ENCODE measurements at places on chromosomes 3 and 15. TPM values are rescaled to one million over a fixed set of nuclear protein-coding genes. Genes with fewer than 3 reads are reported as not detected.
A peak's percentile ranks its signal among the peaks of the same experiment; 100 is the strongest.

DNA sequence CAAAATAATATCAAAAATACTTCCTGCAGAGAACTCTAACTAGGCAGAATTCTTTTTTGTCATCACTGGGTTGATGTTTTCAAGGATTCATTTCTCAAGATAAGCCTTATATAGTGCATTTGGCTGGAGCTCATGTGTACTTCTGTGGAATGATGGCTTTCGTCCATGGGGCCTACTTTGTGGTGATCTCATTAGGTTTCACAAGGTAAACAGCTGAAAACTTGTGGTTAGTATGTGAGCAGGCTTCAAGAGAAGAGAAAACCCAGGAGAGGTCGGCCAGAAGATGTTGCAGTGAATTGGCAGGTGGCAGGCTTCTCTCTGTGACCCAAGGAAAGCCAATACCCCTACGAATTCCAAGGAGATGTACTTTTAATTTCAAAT lies 121.4 kb upstream of the PHLDB2 start:
- DNase-seq, result no peak

DNA sequence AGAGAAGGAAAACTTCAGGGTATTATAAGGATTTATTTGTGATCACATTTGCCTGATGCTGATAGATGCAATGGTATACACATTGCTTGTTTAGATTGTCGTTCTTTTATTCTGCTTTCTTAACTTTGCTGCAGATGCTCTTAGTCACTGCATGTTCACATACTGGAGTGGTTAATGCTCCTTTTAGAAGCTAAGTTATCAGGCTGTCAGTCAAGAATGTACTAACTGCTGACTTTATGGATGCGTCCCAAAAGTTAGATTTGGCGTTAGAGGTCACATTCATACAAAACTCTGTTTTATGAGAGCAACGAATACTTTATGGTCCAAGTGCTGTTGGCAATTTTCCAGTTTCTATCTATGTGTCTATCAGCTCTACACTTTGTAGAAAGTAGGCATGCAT lies 160.7 kb downstream of the BBX start:
- DNase-seq, result no peak

- no peak for DNase-seq
Observed at GRCh38 chr15:49881433-49881832, 237.6 kb downstream of the ATP8B4 start.

DNA sequence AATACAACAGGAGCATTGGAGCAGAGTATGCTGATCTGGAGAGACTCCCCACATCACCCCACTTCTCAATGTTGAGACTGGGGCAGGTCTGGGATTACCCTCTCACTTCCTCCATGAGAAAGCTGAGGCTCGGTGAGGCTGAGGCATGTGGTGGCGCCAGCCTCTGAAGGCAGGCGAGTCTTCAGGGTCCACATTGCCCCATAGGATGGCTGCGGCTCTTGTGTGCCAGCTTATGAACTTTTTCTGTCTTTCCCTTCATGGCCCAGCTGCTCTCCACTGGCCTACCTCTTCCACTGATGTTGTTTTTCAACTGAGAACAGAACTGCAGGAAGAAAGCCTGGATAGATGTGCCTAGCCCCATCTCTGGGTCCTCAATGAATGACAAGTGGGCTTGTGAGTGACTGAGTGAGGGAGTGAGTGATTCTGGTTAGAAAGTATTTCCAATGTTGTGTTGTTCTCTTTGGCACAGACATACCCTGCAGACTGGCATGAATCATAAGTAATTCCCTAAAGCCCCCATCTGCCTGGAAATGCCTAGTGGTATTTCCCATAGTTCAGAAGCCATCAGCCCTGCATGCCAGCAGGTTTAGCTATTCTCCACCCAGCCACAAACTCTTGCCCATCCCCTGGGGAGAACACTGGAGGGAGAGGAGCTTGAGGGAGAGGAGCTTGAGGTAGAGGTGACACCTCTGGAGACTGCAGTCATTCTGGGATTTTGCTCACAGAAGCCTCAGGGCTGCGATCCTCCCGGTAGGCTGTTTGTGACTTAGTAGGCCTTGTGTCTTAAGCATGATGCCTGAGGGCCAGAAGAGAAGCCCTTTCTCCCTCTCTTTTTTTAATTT lies 56.9 kb downstream of the AMOTL2 start:
- DNase-seq, result no peak

DNA sequence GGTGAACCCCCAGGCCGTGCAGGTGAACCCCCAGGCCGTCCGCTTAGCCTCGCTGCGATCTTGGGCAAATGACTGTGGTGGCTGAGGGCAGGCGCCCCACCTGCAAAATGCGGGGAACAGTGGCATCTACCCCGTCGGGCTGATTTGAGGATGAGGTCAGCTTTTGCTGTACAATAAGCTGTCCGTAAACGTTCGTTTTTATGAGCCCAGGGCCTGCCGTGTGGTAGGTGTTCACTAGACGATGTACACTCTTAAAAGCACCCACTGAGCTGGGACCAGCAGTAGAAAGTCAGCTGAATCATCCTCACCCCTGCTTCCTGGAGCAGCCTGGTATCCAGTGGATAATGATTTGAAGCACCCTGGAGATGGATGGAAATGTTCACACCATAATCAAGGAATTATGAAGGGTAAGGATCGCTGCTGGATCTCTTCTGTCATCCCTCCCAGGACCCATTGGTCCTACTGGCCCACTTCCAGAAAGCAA lies 943 bp upstream of the PCSK6 start:
- no peak for DNase-seq

- DNase-seq, result no peak
Observed at GRCh38 chr3:187299611-187300010, 8.1 kb upstream of the MASP1 start.

- DNase-seq, result no peak
Observed at GRCh38 chr15:52394118-52394517, 98.5 kb upstream of the MYO5C start.

DNA sequence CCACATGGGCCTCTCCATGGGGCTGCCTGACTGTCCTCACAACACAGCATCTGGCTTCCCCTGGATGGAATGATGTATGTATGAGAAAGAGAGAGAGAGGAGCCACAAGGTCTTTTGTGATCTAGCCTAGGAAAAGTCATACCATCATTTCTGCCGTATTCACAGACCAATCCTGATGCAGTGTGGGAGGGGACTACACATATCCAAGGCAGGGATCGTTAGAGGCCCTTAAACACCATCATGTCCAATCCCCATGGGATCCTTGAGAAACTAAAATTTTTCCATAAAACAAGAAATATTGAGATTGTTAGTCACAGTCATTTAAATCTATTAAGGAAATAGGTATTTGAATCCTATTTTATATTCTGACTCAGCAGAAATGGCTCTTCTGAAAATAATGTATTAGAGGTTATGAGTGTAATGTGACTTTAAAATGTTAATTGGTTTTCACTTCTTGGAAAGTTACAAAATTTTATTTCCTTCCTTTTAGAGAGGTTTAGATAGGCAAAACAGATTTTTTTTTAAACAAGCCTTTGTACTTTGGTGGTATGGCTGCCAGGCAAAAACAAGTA lies 65.1 kb upstream of the TSC22D2 start:
- DNase-seq, result no peak

- DNase-seq, result no peak
Observed at GRCh38 chr3:101036676-101037075, 43.5 kb upstream of the ABI3BP start.

DNA sequence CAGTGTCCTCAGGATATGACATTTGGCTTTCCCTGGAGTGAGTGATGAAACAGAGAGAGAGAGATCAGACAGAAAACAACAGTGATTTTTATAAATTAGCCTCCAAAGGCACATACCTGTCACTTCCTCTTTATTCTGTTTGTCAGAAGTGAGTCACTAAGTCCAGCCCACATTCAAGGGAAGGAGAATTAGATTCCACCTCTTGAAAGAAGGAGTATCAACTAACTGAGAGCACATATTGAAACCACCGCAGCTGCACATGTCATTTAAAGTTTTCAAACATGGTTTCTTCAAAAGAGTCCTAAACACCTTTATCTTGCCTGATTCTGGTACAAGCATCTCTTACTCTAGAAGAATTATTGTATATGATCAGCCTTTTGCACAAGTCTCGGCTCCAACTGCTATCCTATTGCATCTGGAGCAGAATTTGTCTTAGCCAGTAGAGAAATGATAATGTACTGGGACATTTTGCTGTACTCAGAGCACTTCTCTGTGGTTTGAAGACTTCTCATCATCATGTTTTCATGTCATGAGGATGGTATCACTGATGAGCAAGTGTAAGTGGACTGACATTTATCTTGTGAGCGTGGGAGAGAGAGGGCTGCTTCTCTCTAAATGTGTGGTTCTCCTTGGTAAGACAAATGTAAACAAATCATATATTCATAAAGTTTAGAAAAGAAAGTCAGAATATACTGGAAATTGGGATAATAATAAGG lies 338.9 kb upstream of the CFAP20DC start:
- no peak for DNase-seq

- no peak for DNase-seq
Observed at GRCh38 chr3:57998366-57999283, 9.6 kb upstream of the FLNB start.

- no peak for DNase-seq
Observed at GRCh38 chr3:67657192-67657591, 2.8 kb upstream of the SUCLG2 start.

GRCh38 chr15:33810073-33810595 lies 158.2 kb upstream of the CHRM5 start:
- DNase-seq, result no peak

DNA sequence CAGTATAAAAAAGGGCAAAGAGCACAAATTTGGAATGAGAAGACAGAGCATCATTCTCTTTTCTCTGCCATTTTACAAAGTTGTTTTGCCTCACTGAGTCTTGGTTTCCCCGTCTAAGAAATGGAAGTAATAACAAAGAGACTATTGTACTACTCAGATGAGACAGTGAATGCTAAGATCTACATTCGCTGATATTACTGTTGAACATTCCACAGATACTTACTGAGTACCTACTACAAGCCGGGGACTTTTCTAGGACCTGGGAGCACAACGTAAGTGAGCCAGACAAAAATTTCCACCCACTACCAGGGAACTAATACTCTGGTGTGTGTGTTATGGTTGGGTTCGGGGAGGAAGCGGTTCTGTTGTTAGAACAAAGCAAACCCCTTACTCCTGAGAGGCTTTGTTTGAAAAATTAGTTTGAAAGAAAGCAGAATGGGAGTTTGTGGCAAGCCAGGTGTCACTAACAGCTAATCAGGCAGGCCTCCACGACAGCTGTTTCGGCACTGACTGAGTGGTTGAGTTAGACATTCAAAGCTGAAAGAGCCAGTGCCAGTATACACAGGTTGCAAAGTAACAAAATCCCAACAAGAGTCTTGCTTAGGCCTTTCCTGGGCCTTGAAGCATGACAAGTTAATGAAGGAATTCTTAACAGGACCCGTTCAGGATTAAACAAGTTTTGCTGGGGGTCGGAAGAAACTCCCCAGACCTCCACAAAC lies 458.3 kb downstream of the EDEM1 start:
- no peak for DNase-seq

DNA sequence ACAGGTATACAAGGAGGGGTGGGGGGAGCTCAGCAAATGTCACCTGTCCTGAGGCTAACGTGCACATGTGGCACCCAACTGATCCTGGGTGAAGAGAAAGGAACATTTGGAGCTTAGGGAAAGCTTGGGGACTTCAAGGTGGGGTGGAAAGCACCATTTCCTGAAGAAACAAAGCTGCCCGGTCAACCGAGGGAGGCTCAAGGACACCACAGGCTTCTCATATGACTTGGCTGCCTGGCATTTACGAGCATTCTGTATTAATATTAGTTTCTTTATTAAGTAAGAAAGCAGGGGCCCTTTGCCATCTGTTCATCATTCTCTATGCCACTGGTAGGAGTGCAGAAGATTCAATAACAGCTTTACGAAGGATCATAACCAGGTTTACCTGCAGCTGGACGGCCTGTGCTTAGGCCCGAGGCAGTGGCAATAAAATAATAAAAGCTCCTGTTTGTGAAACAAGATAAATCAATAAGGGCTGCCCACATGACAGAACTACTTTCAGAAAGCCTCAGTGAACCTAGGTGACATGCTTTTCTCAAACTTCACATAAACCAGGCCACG lies 54.0 kb downstream of the ETV5 start:
- DNase-seq, result no peak

DNA sequence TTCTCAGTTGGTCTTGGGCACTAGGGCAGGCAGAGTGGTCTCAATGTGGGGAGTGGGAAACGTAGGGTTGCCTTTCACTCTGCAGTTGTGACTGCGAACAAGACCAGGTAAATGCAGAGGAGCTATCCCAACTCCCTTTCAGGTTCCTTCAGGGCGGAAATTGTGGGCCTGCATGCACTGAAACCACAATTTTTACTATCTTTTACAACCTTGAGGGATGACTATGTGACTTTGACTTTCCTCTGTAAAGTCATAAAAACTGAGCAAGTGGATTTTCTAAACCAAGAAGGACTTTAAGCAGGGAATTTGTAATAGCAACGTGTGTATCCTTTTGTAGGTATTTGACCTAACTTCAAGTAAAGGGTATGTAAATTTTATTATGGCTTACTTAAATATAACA lies 171.4 kb upstream of the CADPS start:
- DNase-seq, result no peak

GRCh38 chr3:49165771-49166751 lies at the start of gene CCDC71:
Gene CCDC71 (minus strand): TSS chr3:49166331. CDS start chr3:49164208, 2,123 bp downstream.
- peak; percentile 61 for DNase-seq

DNA sequence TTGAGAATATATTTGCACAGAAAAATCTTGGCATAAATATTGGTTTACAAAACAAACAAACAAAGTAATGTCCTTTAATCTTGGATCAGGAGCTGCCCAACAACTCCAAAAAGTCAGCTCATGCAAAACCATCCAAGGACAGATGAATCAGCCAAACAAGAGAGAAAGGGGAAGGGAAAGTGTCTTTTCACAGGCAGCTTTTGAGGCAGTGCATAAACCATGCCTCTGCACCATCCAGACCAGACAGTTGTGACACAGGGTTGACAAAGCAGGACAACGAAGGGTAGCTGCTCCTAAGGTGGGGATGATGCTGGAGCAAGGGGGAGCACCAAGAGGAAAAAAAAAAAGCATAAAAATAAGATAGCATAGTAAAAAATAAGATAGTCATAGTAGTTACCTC lies 8.7 kb downstream of the CD86 start:
- DNase-seq, result no peak

GRCh38 chr15:57604507-57604906 lies 12.8 kb downstream of the MYZAP start:
- no peak for DNase-seq

GRCh38 chr3:105823149-105823867 lies 45.5 kb downstream of the CBLB start:
- no peak for DNase-seq

DNA sequence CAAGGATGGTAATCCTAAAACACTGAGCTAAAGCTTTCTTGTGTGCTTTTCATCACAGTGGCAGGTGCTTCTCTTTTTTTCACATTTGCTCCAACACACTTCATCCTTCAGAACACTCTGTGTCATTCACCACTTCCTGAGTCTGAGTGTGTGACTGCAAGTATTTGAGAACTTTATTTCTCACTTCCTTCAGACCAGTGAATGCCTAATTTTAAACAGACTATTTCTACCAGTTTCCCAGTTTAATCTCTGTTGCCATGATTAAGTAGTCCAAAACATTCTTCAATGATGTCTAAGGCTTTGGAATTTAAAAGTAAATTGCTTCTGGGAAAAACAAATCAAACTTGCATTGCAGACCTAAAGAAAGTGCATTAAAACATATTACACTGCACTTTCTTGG lies 541.2 kb downstream of the RBMS3 start:
- DNase-seq, result no peak

GRCh38 chr3:57261119-57261518 lies 31.4 kb downstream of the ASB14 start:
- no peak for DNase-seq

Gene ONECUT1
- not detected for total RNA-seq

Gene CPB1
- not detected for total RNA-seq

Gene TFG
- total RNA-seq, result 64.3 TPM

Gene MAP1A
- 35.7 TPM for total RNA-seq

Gene CIAO2A
- 36.3 TPM for total RNA-seq

Gene CLDN18
- not detected for total RNA-seq

Gene FBXW12
- total RNA-seq, result 2.5 TPM

Gene C2CD4A
- 0.16 TPM for total RNA-seq

Gene ANKRD63
- not detected for total RNA-seq

Gene FNDC3B
- 19.3 TPM for total RNA-seq
